ENCODE measurements at places on chromosomes 16 and 17.

DNA sequence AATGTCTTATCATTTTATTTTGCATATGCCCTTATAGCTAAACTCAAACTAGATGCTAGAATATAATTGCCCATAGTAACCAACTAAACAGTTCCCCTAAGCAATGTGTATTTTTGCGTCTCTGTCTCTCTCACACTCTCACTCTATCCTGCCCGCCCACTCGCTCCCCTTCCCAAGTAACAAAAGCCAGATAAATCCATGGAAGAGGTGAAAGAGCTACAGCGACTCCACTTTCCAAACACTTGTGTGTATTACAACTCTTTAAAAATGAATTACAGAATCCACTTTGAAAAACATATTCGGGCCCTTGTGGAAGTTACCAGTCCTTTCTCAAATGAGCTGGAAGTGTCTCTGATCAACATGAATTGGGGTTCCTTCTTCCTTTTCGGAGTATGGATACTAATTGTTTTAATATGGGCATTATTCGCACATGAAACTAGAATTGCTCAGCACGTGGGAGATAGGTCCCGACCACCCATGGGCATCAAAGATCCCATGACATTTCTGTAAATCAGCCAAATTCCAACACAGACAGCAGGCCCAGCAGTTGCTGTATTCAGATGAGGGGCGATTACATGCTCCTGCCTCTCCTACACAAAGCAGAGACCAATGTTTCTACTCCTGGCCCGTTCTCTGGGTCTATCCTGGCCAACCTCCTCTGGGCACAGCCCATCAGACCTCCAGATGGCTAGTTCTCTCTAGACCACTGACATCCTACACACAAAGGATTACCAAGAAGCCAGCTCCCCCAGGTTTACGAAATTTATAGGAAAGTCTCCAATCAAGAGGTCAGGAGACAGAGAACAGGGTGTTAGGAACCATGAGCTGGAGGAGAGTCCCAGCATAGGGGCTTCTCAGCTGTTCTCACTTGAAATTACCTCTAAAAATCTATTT, 121.5 kb downstream of the ZFHX3 start:
- DNase-seq: no peak

GRCh38 chr17:49638818-49639217, 39.1 kb downstream of the SPOP start:
- no peak for DNase-seq

DNA sequence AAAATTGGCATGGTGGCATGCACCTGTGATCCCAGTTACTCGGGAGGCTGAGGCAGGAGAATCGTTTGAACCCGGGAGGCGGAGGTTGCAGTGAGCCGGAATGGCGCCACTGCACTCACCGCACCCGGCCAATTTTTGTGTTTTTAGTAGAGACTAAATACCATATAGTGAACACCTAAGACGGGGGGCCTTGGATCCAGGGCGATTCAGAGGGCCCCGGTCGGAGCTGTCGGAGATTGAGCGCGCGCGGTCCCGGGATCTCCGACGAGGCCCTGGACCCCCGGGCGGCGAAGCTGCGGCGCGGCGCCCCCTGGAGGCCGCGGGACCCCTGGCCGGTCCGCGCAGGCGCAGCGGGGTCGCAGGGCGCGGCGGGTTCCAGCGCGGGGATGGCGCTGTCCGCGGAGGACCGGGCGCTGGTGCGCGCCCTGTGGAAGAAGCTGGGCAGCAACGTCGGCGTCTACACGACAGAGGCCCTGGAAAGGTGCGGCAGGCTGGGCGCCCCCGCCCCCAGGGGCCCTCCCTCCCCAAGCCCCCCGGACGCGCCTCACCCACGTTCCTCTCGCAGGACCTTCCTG, at the start of gene HBQ1:
Gene HBQ1 (plus strand): TSS at position 359 of the 575 bp plus-strand sequence. CDS start 28 bp downstream, at position 387.
- DNase-seq: peak; percentile 37

DNA sequence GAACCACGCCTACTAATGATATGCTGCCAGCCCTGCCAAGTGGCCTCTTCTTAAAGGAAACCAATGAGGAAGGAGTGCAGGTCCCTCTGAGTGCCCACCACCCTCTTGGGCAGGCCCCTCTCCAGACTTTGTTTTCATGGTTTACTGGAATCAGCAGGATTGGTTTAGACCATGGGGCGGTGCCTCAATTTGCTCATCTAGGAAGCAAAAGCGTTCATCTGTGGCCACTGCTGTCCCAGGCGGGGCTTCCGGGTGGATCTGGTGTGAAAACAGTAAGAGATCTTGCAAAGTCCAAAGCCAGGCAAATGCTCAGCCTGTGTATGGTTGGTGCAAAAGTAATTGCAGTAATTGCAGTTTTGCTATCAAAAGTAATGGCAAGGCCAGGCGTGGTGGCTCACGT, 71.3 kb downstream of the AMFR start:
- no peak for DNase-seq

DNA sequence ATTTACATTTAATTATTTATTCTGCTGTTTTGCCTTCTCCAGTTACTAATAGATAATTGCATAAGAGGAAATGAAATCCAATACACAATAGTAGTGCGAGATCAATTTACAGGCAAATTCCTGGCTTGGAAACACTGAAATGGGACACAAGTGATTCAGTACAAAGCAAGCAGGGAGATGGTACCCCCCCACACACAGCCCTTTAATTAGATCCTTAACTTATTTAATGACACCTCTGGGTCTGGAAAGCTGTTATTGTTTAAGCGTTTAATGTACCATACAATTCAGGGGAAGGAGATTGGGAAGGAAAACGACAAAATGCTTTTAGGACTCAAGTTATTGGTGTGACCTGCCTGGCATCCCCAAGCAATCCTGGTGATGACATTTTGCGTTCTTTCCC, 318.2 kb downstream of the NPIPA8 start:
- no peak for DNase-seq

DNA sequence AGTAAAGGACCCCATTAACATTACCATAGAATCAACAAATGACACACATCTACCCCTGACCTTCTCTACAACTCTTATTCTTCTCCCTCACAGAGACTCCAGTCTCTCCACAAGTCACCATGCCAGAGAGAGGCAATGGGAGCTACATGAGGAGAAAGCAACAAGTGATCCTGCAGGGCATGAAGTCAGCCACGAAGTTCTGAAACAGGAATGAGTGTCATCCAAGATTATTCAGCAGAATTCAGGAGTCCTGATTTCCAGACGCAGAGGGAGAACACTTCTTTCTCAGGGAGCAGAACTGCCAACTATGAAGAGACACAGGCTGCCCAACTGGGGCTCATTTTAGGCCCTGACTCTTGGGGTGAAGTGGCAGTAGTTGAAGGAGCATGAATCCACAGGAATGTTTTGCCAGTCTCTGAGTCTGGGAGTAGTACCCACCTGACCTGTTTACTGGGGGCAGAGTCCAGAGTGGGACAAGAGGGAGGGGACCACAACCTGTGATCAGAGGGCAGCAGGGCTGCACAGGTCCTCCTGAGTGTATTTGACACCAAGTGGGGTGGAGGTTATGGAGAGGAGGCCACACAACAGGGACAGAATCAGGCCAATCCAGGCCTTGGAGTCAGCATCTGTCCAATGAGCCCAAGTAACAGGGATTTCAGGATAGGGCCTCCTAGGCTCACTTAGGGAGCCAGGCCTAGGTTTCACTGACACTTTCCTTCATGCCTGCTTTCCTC, 2.4 kb upstream of the MTMR4 start:
- no peak for DNase-seq

- peak; percentile 42 for DNase-seq
Observed at GRCh38 chr16:15949210-15950160, at the start of gene ABCC1. Gene ABCC1 (plus strand): TSS chr16:15949616. CDS start chr16:15949752, 136 bp downstream.

DNA sequence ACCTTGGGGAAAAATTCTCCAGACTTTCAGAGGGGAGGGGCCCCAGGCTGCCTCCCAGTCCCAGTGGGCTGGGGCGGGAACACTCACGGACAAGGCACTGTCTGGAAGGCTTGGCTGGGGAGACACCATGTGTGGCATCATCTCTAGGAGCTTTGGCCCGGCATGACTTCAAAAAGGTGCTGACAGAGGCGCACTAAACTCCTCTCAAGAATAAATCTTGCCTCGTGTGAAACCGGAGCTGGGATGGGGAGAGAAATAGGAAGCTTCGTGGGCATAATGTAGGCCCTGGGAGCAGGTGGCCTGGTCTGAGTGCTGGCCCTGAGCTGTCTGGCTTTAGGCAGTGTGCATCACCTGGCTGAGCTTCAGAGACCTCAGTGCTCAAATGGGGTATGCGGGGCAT, 5.7 kb downstream of the WSCD1 start:
- DNase-seq: no peak

- peak; percentile 33 for DNase-seq
Observed at GRCh38 chr16:23145608-23146007, 3.6 kb downstream of the USP31 start.

DNA sequence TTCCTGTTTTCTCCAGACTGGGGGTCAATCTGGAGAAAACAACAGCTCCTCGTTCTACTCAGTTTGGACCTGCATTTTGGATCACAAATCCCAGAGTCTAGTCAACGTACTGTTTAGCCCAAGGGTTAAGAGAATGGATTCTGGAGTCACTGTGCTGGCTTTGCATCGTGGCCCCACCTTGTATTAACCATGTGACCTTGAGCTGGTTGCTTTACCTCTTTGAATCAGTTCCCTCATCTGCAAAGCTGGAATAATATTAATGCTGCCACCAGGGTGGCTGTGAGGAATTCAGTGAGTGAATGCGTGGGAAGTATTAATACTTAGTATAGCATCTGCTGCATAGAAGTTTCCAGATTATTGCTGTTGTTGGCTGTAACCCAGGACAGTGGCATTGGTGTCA, 11.3 kb upstream of the DHRS7C start:
- DNase-seq: no peak

DNA sequence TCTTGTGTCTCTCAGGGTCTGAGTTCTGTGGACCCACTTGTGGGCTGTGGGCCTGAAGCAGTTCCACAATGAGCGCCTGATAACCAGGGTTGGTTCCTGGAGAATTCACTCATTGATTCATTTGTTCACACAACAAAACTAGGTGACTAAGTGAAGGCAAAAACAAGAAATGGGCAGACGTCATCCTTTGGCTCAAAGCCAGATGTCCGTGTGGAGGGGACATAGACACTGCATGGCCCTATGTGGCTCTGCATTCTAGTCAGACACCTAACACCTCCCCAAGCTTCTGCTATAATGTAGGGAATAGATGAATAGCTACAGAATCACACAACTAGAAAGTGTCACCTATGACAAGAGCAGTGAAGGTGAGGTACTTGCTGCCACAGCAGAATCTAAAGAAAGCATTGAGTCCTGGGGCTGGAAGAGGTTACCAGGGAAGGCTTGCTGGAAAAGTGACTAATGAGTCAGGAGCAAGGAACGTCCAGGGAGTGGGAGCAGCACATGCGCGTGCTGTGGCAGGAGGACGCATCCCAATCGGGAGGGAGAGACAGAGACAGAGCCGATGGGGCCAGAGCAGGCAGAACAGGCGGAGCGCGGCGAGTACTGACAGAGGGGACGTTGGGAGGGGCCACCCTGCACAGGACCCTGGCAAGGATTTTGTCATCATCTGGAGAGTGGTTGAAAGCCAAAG, 58.9 kb downstream of the CES1 start:
- no peak for DNase-seq

GRCh38 chr17:56718515-56718914, 115.2 kb downstream of the C17orf67 start:
- no peak for DNase-seq

GRCh38 chr17:74690409-74690825, 22.3 kb downstream of the CD300LF start:
- no peak for DNase-seq

GRCh38 chr17:71799657-71800056, 321.2 kb upstream of the SOX9 start:
- DNase-seq: no peak

DNA sequence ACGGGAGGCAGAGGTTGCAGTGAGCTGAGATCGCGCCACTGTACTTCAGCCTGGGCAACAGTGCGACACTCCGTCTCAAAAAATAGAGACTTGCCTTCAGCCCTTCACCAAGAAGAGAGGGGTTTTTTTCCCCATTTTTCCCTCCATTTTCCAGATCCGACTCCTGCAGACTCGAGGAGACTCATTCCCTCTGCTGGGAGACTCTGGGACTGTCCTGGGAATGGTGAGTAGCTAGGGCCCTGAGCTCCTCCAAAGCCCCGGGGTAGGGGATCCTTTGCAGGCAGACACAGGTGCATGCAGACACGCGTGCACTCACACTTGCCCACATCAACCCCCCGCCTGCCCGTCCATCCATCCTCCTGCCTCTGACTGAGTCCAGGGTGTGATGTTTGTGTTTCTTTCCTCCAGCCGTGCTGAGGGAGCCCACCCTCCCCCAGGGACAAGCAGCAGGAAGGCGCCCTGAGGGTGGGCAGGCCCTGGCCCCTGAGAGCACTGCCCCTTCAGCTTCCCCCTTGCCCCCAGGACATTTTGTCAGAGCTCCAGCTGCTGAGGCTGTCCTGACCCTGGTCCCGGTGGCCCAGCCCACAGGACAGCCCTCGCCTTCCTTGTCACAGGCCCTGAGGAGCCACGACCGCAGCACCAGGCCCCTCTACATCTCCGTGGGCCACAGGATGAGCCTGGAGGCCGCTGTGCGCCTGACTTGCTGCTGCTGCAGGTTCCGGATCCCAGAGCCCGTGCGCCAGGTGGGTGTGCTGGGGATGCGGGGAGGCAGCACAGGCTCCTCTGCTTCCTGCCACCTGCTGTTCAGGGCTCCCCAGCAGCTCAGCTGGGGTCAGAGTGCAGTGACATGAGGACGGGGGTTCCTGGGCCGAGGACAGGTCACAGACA, 10.2 kb downstream of the ENDOV start:
- no peak for DNase-seq

DNA sequence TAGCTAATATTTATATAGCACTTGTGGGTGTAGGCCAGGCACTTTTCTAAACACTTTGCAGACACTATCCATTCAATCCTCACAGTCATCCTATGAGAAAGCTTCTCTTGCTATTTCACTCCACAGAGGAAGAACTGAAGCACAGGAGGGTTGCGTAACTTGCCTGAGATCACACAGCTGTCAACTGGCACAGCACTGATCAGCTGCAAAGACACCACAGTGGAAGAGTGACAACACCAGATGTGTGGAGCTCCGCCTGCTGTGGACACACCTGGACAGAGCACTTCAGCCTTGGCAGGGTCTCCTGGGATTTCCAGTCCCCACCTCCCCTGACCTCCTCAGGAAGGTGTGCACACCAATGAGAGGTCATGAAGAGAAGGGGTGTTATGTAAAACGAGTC, 13.3 kb upstream of the CNEP1R1 start:
- no peak for DNase-seq

- no peak for DNase-seq
Observed at GRCh38 chr17:2716649-2717048, 5.1 kb upstream of the CLUH start.
